Activated CD8-positive, alpha-beta T cell treated with anti-CD3 and anti-CD28 coated beads, Interleukin-2, amount 10 ng/mL, durations not matched to agents 7 days and 5 days (primary cell): ENCODE measurements at places on chromosomes 5 and 9. TPM values are rescaled to one million over a fixed set of nuclear protein-coding genes. Genes with fewer than 3 reads are reported as not detected.

MYMK gene
- total RNA-seq: not detected

AGXT2 gene
- not detected for total RNA-seq

GRCh38 chr5:32584646-32585045, 711 bp upstream of the SUB1 start:
- peak overlapping the region; percentile 82 for H3K4me3 ChIP-seq
- H3K27me3 ChIP-seq: no peaks in the 10 kb centered on the region
- no peak for DNase-seq
- H3K4me1 ChIP-seq: peaks cover 59% of the 10 kb centered on the region
- H3K27ac ChIP-seq: peak overlapping the region; percentile 88

SPATA31C2 gene
- total RNA-seq: not detected

DNA sequence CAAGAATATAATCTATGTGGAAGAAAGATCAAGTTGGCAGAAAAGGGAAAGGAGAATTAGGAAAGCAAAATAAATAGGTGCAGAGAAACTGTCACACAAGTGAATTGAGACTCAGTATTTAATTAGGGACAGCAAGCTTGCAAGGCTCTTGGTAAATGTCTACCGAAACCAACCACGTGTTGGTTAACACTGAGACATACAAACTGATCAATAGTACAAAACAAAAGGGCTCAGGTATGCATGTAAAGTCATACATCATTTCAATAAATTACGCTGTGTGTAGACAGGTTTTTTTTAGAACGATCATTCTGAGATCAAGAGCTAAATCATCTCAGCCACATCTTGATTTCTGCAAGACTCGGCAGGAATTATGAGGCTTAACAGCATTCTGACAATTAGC, 225.4 kb downstream of the EBF1 start:
- no peaks in the 10 kb centered on the region for H3K36me3 ChIP-seq
- no peak for DNase-seq
- peaks cover 13% of the 10 kb centered on the region for H3K4me1 ChIP-seq

DNA sequence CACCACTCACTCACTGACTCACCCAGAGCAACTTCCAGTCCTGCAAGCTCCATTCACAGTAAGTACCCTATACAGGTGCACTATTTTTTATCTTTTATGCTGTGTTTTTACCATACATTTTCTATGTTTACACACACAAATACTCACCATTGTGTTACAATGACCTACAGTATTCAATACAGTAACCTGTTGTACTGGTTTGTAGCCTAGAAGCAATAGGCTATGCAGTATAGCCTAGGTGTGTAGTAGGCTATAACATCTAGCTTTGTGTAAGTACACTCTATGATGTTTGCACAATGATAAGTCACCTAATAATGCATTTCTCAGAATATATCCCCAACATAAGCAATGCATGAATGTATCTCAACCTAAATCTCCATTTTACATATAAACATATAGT, 541.1 kb downstream of the NR2F1-AS1 start:
- H3K27me3 ChIP-seq: no peaks in the 10 kb centered on the region
- no peak overlapping the region for H3K4me3 ChIP-seq
- H3K4me1 ChIP-seq: no peaks in the 10 kb centered on the region
- no peaks in the 10 kb centered on the region for H3K36me3 ChIP-seq

- no peak for DNase-seq
- peaks cover 40% of the 10 kb centered on the region for H3K36me3 ChIP-seq
- no peaks in the 10 kb centered on the region for H3K27me3 ChIP-seq
- H3K4me3 ChIP-seq: peak overlapping the region; percentile 95
- H3K27ac ChIP-seq: peak overlapping the region; percentile 93
Measured at GRCh38 chr5:177311392-177311722, 341 bp downstream of the MXD3 start.

RNF183 gene
- not detected for total RNA-seq

GRCh38 chr5:50709471-50709870, 43.0 kb downstream of the PARP8 start:
- H3K27ac ChIP-seq: peak overlapping the region; percentile 53
- H3K4me1 ChIP-seq: peaks cover 55% of the 10 kb centered on the region
- H3K27me3 ChIP-seq: no peaks in the 10 kb centered on the region
- H3K4me3 ChIP-seq: peak overlapping the region; percentile 3

ANXA2R gene
- total RNA-seq: 28.0 TPM

GRCh38 chr5:68392617-68393016, 177.1 kb downstream of the PIK3R1 start:
- no peak for DNase-seq
- peaks cover 22% of the 10 kb centered on the region for H3K4me1 ChIP-seq
- peaks cover 3% of the 10 kb centered on the region for H3K27me3 ChIP-seq
- peak overlapping the region; percentile 23 for H3K27ac ChIP-seq

- DNase-seq: no peak
- no peaks in the 10 kb centered on the region for H3K4me1 ChIP-seq
- no peak overlapping the region for H3K27ac ChIP-seq
- no peaks in the 10 kb centered on the region for H3K36me3 ChIP-seq
- H3K27me3 ChIP-seq: peaks cover 5% of the 10 kb centered on the region
Measured at GRCh38 chr5:36402512-36402906, 100.8 kb upstream of the RANBP3L start.

- no peaks in the 10 kb centered on the region for H3K4me1 ChIP-seq
- H3K4me3 ChIP-seq: no peak overlapping the region
- H3K27ac ChIP-seq: no peak overlapping the region
- H3K27me3 ChIP-seq: no peaks in the 10 kb centered on the region
- no peaks in the 10 kb centered on the region for H3K36me3 ChIP-seq
- no peak for DNase-seq
Measured at GRCh38 chr9:116196806-116197205, 43.2 kb downstream of the PAPPA start.

DNA sequence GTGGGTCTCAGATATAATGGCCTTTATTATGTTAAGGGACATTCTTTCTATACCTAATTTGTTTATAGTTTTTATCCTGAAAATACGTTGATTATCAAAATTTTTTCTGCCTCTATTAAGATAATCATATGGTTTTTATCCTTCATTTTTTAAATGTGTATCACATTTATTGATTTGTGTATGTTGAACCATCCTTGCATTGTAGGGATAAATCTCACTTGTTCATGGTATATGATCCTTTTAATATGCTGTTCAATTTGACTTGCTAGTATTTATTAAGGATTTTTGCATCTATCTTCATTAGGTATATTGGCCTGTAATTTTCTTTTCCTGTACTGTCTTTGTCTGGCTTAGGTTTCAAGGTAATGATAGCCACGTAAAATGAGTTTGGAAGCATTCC, 25.5 kb downstream of the PKD2L2 start:
- H3K36me3 ChIP-seq: peaks cover 5% of the 10 kb centered on the region
- no peaks in the 10 kb centered on the region for H3K4me1 ChIP-seq
- no peak overlapping the region for H3K27ac ChIP-seq
- no peak overlapping the region for H3K4me3 ChIP-seq
- DNase-seq: no peak

COL15A1 gene
- 0.76 TPM for total RNA-seq

DNA sequence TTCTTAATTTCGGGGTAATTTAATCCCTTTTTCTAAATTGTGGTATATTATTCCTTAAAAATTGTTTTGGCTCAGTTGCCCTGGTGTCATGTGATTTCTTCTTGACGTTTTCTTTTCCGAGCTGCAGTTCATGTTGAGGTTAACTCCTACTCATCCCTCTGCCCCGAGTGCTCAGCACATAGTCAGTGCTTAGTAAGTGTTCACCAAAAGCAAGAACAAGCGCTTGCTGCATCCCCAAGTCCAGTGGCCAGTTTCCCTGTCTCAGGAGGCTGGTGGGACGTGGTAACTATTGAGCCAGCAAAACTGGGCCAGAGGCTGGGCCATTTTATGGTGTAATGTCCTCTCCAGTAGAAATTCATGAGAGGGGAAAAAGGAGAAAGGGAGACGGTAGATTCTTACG, 23.3 kb downstream of the TRIO start:
- no peak for DNase-seq
- peaks cover 4% of the 10 kb centered on the region for H3K4me1 ChIP-seq

C9orf43 gene
- total RNA-seq: 0.60 TPM

DNA sequence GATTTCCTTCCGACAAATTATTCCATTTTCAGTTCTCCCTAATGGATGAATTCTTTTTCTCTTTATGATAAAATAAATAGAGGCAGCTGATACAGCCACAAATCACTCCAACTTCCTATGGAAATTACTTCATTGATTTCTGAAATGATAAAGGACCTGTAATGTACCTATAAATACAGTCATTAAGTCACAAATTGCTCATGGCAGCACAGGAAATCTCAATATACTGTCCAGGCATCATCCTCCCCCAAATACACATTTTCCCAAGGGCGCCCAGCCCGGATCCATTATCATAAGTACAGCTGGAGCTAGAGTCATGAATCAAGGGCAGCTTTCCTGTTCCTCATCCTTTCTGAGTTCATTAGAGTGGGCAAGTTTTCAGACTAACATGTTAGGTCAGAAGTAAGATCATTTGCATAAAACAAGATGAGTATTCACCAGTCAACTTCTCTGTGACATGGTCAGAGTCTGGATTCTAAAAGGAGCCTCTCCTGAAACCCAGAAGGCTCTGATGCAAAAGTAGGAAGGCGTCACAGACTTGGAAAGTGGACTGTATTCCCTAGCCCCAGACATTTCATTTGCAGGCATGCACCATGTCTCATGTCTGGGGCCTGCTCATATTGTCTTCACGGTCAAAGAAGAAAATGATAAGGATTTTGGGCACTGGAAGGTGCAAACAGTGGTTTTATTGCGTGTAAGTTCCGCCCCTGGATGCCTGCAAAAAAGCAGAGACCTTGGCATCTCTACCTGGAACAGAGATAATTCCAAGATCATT, 383.2 kb downstream of the PLK2 start:
- no peak overlapping the region for H3K27ac ChIP-seq
- H3K36me3 ChIP-seq: no peaks in the 10 kb centered on the region
- no peaks in the 10 kb centered on the region for H3K27me3 ChIP-seq
- no peaks in the 10 kb centered on the region for H3K4me1 ChIP-seq
- no peak overlapping the region for H3K4me3 ChIP-seq
- no peak for DNase-seq

GRCh38 chr5:25754895-25755294, 1110.1 kb upstream of the CDH10 start:
- no peak for DNase-seq
- no peaks in the 10 kb centered on the region for H3K4me1 ChIP-seq
- H3K27me3 ChIP-seq: no peaks in the 10 kb centered on the region
- H3K36me3 ChIP-seq: no peaks in the 10 kb centered on the region

- H3K27ac ChIP-seq: no peak overlapping the region
- H3K27me3 ChIP-seq: no peaks in the 10 kb centered on the region
- peaks cover 17% of the 10 kb centered on the region for H3K4me1 ChIP-seq
- H3K36me3 ChIP-seq: peaks cover 25% of the 10 kb centered on the region
- no peak overlapping the region for H3K4me3 ChIP-seq
- no peak for DNase-seq
Measured at GRCh38 chr5:169832845-169833244, 147.4 kb downstream of the INSYN2B start.

BAAT gene
- not detected for total RNA-seq

LHFPL2 gene
- not detected for total RNA-seq

DNA sequence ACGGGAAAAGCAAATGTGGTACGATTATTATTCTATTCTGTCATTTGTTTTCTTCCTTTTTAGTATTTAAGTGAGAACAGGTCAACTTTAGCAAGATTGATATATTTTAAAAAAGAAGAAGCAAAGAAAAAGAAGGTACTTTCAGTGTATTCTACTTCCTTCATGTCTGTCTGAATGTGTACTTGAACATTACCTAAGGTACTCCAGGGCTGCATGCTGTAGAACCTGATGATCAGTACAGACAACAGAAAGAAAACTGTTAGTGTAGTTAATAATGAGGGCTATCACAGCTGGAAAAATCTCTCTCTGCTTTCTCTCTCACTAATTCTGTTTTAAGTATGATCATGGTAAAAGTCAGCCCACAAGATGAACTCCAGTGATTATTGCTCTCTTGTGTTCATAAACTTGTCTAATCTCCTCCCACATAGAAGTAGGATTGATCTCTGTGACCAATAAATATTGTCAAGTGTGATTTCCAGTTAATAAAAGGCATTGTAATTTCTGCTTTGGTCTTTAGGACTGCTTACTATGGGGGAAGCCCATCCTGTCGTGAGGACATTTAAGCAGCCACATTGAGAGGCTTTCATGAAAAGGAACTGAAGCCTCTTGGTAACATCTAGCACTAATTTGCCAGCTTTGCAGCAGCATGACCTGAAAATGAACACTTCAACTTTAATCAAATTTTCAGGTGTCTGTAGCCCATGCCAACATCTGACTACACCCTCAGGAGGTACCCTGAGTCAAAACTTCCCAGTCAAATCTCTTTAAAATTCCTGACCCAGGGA, 864.0 kb upstream of the ACO1 start:
- H3K36me3 ChIP-seq: no peaks in the 10 kb centered on the region
- no peak overlapping the region for H3K27ac ChIP-seq
- no peak overlapping the region for H3K4me3 ChIP-seq
- no peaks in the 10 kb centered on the region for H3K27me3 ChIP-seq

QRFP gene
- total RNA-seq: not detected

GRCh38 chr9:85702726-85703289, 38.9 kb downstream of the AGTPBP1 start:
- H3K4me1 ChIP-seq: peaks cover 15% of the 10 kb centered on the region
- H3K27ac ChIP-seq: no peak overlapping the region
- H3K4me3 ChIP-seq: no peak overlapping the region
- peaks cover 16% of the 10 kb centered on the region for H3K36me3 ChIP-seq

DNA sequence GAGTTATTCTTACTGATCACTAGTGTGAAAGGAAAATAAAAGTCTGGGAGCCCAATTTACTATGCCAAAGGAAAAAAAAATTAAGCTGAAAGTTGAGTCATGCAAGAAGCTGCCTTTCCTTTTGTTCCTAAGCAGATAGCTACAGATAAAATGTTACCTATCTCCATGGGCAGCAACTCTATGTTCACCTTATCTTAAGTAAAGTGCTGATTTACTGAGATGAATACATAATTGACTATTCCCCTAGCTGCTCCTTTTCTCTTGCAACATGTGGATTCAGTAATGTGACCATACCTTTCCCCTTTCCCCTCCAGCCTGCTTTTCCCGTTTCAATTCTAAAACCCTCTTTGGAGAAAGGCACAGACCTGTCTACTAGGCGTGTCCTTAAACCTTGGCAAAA, 62.7 kb upstream of the NR5A1 start:
- H3K36me3 ChIP-seq: no peaks in the 10 kb centered on the region
- peaks cover 29% of the 10 kb centered on the region for H3K27me3 ChIP-seq
- H3K4me3 ChIP-seq: no peak overlapping the region
- no peaks in the 10 kb centered on the region for H3K4me1 ChIP-seq

GRCh38 chr5:82359272-82359671, 81.1 kb upstream of the RPS23 start:
- DNase-seq: no peak
- peaks cover 65% of the 10 kb centered on the region for H3K4me1 ChIP-seq
- peaks cover 3% of the 10 kb centered on the region for H3K36me3 ChIP-seq
- H3K27me3 ChIP-seq: peaks cover 6% of the 10 kb centered on the region
- no peak overlapping the region for H3K4me3 ChIP-seq

- no peak for DNase-seq
- no peak overlapping the region for H3K27ac ChIP-seq
- peaks cover 25% of the 10 kb centered on the region for H3K27me3 ChIP-seq
- H3K4me3 ChIP-seq: no peak overlapping the region
- no peaks in the 10 kb centered on the region for H3K36me3 ChIP-seq
Measured at GRCh38 chr5:73644385-73644963, 18.5 kb downstream of the ARHGEF28 start.

TYRP1 gene
- not detected for total RNA-seq

SEMA5A gene
- not detected for total RNA-seq

MOB3B gene
- total RNA-seq: 2.8 TPM
